Stimulated activated CD4-positive, alpha-beta T cell treated with anti-CD3 and anti-CD28 coated beads, Interleukin-1b, Interleukin-23, amount 100 ng/mL, for 1 hour (primary cell): ENCODE measurements at places on chromosomes 1 and 21.

DNA sequence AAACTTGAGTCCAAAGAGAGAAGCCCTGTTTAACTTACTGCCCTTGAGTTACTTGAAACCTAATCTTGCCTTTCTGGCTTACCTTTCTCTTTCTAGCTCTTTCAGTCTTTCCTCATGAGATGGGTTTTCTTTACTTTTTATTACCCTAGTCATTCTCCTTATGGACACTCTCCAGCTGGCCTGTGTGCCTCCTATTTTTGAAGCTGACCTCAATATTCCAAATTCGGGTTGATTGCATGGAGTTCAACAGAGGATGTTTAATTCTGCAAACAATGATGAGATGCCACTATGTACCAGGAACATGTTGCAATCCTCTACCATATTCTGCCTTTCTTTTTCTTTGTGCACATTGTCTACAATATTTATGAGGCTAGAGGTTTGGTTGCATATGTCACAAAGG, 20.7 kb downstream of the DNAJC6 start:
- DNase-seq = no peak

DNA sequence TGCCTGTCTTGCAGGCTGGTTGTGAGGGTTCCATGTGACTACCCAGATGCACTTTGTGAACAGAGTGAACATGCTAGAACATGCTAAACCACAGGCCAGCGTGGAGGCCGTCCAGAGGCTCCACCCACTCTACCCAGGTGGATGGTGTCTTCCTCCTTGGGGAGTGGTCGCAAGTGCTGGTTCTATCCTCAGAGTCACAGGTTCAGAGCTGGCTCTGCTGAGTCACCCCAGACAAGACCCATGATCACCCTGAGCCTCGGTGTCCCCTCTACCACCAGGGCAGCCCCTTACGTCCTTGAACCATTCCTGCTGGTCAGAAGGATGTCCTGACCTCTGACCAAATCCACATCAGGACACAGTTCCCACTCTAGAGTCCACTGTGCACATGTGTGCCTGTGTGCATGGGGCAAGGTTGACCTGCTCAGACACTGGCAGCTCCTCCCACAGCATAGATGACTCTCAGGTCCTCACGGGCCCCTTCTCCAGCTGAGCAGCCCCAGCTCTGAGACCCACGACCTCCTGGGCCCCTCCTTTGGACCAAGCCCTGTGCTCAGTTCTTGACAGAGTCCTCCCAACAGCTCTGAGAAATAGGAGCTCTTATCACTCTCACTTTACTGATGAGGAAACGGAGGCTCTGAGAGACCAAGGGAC, 391.8 kb downstream of the MATN1 start:
- no peak for DNase-seq

DNA sequence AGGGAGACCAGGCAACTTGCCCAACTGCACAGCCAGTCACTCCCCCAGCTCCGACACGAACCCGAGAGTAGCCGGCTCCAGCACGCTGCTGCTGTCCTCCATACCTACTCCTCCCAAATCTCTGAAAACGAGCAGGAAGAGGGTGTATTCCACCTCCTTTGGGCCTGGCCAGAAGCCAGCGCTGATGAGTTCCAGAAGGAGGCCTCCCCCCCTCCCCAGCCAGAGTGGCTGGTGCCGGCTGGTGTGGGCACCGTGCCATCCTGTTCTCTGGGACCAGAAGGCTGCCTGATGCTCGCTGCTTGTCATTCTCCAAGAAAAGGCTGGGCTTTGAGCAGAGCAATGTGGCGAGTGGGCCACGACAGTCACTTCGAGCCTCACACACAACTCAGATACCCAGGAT, 22.2 kb downstream of the KCNN3 start:
- DNase-seq = no peak

DNA sequence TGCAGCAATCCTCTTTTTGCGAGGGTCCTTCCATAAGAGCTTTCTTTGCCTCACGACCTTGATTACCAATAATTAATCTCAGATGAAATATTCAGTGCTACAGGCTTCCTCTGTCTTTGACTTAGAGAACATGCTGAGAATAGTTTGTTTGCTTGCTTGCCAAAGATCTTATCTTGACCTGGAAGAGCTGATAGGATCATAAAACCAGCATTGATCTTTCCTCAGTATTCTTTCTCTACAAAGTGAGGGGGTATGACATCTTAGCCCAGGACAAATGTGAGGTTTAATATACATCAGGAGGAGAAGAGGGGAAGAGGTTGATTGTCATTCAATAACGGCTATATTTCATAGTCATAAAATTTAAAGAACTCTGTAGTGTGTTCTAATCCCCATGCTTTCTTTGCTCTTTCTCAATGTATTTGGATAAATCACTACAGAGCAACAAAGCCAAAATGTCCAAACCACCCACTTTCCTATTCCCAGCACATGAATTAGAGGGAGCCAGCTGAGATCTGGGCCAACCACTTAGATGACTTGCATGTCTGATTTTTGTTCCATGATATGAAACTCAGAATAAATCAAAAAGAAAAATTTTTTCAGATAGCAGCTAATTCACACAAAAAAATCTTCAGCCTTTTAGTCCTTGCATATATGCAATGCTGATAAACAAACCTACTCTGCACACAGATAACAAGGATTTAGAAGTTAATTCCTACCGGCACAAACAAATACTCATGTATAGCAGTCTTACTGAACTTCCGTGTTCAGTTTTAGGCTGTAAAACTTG, 50.5 kb upstream of the IPO9 start:
- DNase-seq = no peak

DNA sequence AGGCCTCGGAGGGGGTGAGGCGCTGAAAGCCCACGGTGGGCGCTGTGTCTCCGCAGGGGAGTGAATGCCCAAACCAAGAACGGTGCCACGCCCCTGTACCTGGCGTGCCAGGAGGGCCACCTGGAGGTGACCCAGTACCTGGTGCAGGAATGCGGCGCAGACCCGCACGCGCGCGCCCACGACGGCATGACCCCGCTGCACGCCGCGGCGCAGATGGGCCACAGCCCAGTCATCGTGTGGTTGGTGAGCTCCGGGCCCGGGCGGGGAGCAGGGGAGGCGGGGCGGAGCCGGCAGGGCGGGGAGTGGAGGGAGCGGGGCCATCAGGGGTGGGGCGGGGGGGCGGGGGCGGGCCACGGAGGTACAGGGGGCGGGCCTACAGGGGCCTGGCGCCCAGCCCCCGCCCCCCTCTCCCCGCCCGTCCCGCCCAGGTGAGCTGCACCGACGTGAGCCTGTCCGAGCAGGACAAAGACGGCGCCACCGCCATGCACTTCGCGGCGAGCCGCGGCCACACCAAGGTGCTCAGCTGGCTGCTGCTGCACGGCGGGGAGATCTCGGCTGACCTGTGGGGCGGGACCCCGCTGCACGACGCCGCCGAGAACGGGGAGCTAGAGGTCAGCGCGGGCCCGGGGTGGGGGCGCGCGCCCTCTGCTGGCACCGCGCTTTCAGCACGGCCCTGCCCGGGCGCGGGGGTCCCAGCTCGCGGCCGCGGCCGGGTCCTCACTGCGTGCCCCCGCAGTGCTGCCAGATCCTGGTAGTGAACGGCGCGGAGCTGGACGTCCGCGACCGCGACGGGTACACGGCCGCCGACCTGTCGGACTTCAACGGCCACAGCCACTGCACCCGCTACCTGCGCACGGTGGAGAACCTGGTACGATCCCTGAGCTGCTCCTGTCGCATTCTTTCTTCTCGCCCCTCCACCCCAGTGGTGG, 15.9 kb downstream of the ESPN start:
- DNase-seq = no peak

DNA sequence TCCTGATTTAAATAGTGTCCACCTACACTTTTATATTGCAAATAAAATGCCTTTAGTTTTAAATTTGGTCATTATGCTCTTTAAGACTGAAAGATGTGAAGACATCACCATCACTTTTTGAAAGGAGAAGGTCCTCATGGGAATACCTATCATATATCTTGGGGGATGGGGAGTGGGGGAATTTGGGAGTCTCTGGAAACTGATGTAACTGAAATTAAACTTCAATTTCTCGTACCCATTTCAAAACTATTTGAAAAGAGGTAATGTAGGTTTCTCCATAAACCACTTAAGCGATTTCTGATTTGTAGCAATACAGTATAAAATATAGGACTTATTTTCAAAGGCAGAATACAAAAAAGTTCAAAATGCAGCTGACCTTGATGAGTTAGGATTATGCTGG, 924 bp downstream of the EXTL2 start:
- no peak for DNase-seq

GRCh38 chr1:154572468-154573167, 5.0 kb downstream of the CHRNB2 start:
- DNase-seq = no peak

- DNase-seq = no peak
Measured at GRCh38 chr1:18965206-18966173, 9.0 kb upstream of the IFFO2 start.

- no peak for DNase-seq
Measured at GRCh38 chr1:228212415-228212965, 4.6 kb downstream of the OBSCN start.

GRCh38 chr1:221294242-221294641, 415.0 kb downstream of the HLX start:
- no peak for DNase-seq

- DNase-seq = no peak
Measured at GRCh38 chr1:116807394-116808199, 53.4 kb downstream of the CD2 start.
